ENCODE measurements at places on chromosomes 3 and 15.
A peak's percentile ranks its signal among the peaks of the same experiment; 100 is the strongest.

- DNase-seq = no peak
Measured at GRCh38 chr3:34323517-34323916, 525.1 kb downstream of the PDCD6IP start.

- no peak for DNase-seq
Measured at GRCh38 chr15:34754674-34755418, at the start of gene GJD2. Gene GJD2, minus strand, starts transcription at chr15:34754998. Its CDS starts 510 bp downstream, at chr15:34754488.

DNA sequence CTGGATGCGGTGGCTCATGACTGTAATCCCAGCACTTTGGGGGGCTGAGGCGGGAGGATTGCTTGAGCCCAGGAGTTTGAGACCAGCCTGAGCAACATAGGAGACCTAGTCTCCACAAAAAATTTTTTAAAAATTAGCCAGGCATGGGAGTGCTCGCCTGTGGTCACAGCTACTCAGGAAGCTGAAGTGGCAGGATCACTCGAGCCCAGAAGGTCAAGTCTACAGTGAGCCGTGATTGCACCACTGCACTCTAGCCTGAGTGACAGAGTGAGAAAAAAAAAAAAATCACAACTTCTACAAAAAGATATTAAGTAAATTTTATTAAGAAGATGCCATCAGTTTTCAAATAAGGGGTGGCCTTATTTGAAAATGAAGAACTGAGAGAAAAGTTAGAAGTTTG, 11.9 kb upstream of the PLA2G4D start:
- no peak for DNase-seq

GRCh38 chr3:341998-342397, 145.4 kb downstream of the CHL1 start:
- DNase-seq = no peak

- peak; percentile 63 for DNase-seq
Measured at GRCh38 chr15:39580485-39581241, at the start of gene THBS1. Gene THBS1, plus strand, starts transcription at chr15:39581079. Its CDS starts 779 bp downstream, at chr15:39581858.

DNA sequence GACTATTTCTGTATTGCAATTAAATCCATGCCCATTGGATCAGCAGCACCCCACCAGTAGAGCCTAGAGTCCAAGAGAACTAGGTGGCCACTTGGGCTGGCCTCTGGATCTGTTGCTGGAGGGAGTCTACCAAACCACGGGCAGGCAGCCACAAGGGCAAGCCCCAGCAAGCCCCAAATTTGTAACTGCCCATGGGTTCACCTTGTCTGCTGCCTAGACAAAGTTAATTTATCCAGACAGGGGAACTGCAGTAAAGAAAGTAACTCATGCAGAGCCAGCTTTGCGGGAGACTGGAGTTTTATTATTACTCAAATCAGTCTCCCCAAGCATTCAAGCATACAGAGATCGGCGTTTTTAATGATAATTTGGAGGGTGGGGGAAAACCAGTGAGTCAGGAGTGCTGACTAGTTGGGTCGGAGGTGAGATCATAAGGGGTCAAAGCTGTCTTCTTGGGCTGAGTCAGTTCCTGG, 74.0 kb upstream of the TERB2 start:
- DNase-seq = no peak

- DNase-seq = no peak
Measured at GRCh38 chr3:15657016-15657415, 55.5 kb downstream of the BTD start.

GRCh38 chr15:47409038-47409437, 308.3 kb upstream of the SEMA6D start:
- no peak for DNase-seq

DNA sequence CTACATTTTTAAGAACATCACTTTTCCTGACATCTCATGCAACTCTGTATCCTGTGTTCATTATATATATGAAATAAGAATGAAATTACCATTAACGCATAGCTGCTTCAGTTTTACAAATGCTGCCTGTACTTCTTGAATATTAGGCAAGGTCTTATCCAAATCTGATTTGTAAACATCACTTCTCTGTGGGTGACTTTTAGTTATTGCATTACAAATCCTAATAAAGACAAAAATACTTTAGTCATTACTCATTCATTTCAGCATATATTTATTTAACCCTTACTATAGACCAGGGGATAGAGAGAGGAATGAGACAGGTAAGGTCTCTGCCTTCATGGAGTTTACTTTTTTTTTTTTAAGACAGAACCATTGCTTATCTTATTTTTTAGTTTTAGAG, 36.8 kb downstream of the MTMR10 start:
- no peak for DNase-seq

DNA sequence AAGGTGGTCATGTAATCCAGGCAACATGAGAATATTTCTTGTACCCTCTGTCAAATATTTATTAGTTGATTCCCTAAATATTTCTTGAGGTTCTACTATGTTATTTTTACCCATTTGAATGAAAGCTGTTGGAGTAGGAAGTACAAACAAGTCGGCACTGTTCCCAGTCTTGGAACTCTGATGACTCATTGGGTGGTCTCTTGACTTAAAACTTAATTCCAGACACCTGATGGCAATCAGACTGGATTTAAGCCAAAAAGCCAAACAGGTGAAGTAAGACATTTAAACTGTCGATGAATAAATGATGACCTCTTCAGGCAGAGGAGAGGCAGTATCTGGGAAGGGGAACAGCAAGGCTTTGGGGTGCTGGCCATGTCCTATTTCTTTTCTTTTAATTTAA, 22.8 kb downstream of the C2CD4A start:
- DNase-seq = no peak

DNA sequence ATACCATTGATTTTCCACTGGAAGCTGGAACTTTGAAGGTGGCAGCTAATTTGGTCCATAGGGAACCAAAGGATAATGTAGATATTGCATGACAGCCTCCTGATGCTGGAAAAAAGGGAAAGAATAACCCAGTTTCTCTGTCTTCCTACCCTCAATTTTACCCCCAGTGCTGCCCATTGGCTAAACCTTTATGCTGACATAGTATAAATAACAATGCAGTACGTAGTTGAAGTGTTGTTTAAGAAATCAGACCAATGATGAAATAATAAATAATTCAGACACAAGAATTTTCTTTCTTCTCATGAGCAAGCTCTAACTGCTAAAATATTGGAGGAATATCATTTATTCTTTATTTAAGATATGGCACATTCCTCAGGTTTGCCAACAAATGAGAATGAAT, 843.4 kb downstream of the EPHA3 start:
- no peak for DNase-seq

DNA sequence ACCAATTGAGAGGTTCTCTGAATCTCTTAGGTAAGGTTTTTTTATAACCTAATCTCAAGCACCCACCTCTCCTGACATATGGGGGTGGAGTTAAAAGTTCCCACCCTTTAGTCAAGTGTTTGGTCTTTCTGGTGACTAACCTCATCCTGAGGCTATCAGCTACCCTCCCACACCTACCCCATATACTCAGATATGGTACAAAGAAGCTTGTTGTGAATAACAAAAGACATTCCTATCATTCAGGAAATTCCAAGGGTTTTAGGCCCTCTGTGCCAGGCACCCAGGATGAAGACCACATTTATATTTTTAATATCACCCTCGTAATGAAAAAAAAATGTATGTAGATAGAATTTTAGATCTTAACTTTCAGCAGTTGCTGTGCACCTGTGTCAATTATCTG, 9.0 kb downstream of the CHMP2B start:
- DNase-seq = peak; percentile 82

DNA sequence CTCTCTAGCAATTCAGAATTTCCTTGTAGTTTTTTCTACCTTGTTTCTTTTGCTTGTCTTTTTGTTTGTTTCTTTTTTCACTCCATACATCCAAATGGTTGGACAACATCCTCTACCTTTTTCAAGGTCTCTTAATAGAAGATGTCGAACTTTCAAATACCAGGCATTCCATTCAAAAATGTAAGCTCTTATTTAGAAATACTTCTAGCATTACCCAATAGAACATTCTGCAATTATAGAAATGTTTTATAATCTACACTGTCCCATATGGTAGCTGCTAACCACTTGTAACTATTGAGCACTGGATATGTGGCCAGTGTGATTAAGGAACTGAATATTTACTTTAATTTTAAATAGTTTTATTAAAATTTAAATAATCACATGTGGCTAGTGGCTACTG, 196.2 kb upstream of the MRPL3 start:
- DNase-seq = no peak

- no peak for DNase-seq
Measured at GRCh38 chr15:94322141-94322540, 90.8 kb downstream of the MCTP2 start.

DNA sequence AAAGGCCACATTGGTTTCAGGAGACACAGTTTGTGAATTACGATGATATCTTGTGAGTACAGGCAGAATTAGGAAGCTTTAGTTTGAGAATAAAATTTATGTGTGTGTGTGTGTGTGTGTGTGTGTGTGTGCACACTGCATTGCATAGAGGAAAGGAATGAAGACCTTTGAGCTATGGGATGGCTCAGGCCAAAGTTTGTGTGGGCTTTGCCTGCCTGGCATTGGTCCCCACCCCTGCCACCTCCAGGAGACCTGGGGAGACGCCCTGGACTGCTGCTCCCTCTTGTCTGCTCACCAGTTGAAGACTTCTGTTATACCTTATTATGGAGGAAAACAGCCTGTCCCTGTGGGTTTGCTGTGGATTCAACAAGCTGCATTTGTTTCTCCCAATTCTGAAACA, 37.2 kb downstream of the TIGIT start:
- DNase-seq = no peak

DNA sequence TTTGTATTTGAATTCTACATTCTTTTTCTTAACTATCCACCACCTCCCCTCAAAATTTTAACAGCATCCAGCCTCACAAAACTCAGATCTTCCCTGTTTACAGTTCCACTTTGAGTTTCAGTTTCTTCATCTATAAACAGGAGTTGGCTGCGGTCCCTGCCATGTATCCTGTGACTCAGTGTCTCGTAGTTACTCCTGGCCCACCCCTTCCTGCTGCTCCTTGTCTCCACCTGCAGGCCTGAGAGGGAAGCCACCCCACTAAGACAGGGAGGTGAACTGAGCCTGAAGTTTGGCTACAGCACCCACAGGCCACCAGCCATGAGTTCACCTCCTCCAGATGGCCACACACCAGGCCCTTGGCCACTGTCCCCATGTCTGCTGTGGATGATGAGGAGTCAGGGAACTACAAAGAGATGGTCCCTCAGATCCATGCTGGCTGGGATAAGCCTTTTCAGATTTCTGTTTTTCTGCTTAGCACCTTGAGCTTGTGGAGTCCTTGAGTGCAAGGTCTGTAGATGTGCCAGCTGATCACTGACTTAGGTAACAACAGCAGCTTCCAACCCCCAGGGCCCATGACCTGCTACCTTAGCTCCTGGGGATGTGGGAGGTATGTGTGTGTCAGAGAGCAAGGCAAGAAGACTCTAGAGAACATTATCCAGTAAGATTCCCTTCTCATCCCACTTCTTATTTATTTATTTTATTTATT, 37.5 kb downstream of the CD86 start:
- no peak for DNase-seq

- no peak for DNase-seq
Measured at GRCh38 chr3:178195824-178196223, 340.4 kb upstream of the KCNMB2 start.

DNA sequence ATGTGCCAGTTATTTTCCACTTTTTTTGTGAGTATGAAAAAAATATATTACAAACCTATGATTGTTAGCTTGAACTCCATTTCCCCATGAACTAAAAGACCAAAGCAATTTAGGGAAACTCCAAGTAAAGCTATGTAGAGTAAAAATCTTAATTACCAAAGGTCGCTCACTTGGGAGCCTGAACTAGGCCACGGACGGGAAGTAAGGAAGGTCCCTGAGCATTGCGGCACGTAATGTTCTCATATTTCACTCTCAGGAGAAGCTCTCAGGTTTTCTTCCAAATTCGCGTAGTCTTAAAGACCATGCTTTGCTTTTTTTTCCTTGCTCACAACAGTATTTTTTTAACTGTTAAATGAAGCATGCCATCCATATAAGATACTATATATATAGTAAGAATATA, 215.3 kb upstream of the RARB start:
- DNase-seq = no peak

DNA sequence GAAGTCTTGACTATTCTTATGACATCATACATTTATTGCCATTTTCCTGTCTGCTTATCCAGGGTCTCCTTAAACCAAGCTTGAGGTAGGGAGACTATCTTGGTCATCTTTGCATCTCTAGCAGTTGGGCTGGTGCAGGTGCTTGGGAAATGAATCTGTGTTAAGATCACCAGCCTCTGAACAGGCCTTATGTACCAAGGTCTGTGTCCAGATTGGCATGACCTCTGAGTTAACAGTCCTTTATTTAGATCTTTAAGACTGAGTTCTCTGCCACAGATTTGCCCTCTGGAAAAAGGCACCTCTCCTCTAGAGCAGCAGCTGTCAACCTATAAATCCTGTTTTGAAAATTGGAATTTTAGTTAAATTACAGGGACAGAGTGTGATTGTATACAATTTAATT, 35.4 kb downstream of the RAB7A start:
- no peak for DNase-seq

DNA sequence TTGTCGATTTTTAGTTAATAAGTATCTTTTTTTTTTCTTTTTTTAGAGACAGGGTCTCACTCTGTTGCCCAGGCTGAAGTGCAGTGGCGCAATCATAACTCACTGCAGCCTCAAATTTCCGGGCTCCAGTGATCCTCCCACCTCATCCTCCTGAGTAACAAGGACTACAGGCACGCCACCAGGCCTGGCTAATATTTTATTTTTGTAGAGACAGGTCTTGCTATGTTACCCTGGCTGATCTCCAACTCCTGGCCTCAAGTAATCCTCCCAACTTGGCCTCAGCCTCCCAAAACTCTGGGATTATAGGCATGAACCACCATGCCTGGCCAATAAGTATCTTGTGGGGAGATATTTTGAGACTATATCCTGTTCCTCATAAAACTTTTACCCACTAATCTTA, 29.4 kb upstream of the ARID3B start:
- peak; percentile 48 for DNase-seq

GRCh38 chr3:126607214-126607908, 47.6 kb downstream of the TXNRD3 start:
- peak; percentile 58 for DNase-seq

DNA sequence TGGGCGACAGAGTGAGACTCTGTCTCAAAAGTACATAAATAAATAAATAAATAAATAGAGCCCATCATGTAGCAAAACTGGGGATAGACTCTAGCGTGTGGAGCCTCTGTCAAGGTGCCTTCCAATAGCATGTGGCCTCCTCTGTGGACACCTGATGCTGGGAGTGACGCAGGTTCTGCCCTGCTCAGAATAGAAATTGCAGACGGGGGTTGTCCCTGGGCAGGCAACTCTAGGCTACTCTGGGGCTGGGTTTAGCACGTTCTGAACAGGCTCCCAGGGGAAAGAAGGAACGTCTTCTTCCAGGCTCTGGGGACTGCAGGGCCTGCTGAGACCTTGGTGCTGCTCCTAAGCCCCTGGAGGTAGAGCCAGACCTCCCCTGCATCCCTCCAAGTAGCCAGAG, 65.3 kb downstream of the EPHB3 start:
- no peak for DNase-seq

- DNase-seq = no peak
Measured at GRCh38 chr3:33076952-33077351, 20.0 kb downstream of the GLB1 start.

- peak; percentile 39 for DNase-seq
Measured at GRCh38 chr3:155701882-155702465, 42.9 kb downstream of the PLCH1 start.

All from NCI-H226 (cell line).